Aorta (tissue), 5 donors: ENCODE measurements at places on chromosomes 5 and 9.

DNA sequence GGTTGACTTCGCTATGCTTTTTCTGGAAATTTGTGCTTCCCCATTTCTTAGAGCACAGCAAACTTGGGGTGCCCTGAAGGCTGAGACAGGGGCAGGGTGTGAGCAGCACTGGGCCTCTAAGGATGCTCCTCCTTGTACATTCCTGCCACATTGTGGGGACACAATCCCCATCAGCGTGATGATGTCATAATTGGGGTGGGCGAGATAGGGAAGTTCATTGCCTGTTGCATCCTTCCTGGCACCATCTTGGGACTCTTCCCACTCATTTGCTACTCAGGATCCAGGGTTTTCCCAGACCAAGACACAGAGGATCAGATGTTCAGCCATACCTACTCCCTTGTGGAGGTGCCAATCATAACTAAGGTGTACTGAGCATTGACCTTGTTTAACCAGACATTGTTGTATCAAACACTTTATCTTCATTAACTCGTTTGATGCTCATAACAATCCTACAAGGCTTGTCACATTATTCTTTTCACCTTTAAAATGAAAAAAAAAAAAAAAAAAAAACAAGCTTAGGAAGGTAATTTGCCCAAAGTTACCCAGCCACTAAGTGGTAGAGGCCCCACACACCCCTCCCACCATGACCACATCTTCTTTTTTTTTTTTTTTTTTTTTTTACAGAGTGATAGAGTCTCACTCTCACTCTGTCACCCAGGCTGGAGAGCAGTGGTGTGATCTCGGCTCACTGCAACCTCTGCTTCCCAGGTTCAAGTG lies 87.6 kb downstream of the UGCG start:
- no peak for DNase-seq

DNA sequence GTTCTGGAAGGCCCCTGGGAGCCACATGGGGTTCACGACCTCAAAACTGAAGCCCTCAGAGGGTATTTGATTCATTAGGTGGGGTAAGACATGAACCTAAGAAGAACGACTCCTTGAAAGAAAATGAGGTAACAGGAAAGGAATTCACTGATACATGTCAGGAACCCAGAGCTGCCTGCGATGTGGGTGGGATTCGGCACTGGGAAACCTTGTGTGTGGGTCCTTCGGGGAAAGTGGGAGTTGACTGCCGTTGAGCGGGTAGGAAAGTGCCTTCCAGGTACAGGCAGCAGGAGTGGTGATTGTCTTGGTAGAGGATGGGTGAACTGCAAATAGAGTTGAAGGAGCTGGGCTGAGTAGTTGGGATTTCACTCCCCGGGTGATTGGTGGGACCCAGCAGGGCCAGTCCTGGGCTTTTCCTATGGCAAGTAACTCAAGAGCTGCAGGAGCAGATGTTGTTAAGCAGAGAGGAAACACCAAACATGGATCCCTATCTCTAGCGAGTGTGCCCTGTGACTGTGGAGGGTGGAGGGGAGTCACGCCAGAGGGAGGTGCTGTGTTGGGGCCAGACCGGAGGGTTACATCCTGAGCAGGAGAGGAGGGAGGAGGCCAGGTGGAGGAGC lies 30.8 kb downstream of the ANKRD33B start:
- no peak for DNase-seq

DNA sequence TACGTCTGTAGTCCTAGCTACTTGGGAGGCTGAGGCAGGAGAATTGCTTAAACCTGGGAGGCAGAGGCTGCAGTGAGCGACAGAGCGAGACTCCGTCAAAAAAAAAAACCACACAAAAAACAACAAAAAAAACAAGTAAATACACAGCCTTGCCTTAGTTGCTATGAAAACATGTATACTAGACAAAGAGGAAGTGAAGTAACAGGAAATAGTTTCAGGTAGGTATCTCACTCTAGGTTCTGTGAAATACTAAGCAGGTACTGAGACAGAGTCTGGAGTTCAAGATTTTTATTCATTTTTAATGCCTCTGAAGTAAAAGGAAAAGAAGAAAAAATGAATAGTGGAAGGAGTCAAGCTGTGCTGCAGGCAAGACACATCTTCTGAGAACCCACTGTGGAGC lies 687.9 kb upstream of the RGMB start:
- DNase-seq = no peak

DNA sequence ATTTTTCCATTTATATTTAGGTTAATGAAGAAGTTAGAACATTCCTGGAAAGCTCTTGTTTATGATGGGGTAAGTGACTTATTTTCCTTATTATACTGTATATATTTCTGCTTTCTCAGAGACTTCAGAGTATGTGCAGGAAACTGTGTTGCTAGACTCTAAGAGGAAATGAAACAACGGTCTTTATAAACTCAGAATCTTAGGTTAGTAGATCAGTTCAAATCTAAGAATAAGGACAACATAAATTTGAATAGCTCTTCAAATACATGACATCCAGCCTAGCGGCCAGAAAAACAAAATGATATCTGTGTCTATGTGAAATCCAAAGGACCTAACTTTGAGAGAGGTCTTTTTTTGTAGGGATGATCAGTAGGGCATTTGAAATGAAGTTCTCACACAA lies 94.3 kb downstream of the PRKACG start:
- no peak for DNase-seq

GRCh38 chr5:54756301-54756700 lies 229.1 kb downstream of the ESM1 start:
- no peak for DNase-seq

- DNase-seq = no peak
Measured at GRCh38 chr9:28956116-28956880, 1383.0 kb upstream of the C9orf72 start.

- no peak for DNase-seq
Measured at GRCh38 chr5:10866913-10867312, 105.9 kb upstream of the DAP start.

- DNase-seq = no peak
Measured at GRCh38 chr9:34990908-34991606, 1.5 kb downstream of the DNAJB5 start.

GRCh38 chr5:138148811-138149210 lies 9.6 kb upstream of the NME5 start:
- peak; percentile 67 for DNase-seq
